Kidney epithelial cell (primary cell): ENCODE measurements at places on chromosomes 16 and 17. TPM values are rescaled to one million over a fixed set of nuclear protein-coding genes. Genes with fewer than 3 reads are reported as not detected.

DNA sequence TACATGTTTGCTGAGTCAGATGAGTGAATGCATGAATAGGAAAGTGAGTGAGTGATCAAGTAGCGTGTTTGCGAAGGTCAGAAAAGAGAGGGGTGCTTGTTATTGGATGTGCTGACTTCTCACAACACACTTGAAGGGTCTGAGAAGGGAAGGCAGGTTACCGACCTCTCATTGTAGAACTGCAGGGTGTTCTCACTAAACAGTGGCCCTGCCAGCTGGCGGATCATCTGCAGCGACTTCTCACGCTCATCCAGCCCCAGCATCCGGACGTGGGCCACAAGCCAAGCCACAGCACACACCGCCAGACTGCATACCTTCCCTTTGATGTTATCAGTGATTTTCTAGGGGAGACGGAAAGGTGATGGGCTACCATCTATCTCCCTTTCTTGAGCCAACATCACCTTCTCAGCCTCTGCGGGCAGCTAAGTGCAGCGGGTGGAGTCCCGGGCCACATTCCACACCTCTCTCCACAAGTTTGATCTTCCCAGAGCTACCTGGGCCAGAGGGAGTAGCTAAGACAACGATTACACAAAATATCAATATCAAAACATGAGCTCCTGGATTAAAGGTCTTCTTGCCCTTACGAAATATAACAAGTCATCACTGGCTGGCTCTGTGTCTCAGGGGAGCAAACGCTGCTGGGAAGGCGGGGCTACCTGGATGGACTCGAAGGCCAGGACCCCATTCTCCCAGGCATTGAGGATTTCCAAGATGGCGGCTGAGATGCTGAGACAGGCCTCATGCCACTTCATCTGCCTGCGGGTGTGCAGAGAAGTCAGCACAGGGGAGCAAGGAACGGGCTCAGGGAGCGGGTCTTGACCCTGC is 11.0 kb downstream of the CSF3 start:
- DNase-seq: no peak

GRCh38 chr17:5526821-5527598 is 40.6 kb downstream of the MIS12 start:
- peak; percentile 98 for DNase-seq

- no peak for DNase-seq
Measured at GRCh38 chr17:80971704-80972304, 19.8 kb upstream of the CHMP6 start.

- DNase-seq: no peak
Measured at GRCh38 chr16:35749253-35750141, 2290.1 kb downstream of the TP53TG3F start.

DNA sequence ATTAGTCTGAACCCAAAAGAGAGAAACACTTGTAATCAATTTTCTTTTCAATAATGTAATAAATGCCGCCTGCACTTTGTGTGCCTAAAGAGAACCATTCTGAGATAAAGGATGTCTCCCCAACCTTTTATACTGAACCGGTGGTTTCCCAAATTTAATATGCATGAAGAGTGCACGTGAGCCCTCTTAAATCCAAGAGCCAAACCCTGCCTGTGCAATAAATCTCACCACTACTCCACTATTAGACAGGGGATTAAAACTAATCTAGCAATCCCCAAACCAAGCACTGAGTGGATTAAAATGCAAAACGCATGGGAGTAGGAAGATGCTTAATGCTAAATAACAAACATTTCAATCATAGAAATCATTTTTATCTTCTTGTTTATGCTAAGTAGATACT is 351.0 kb upstream of the PSMD7 start:
- no peak for DNase-seq

DNA sequence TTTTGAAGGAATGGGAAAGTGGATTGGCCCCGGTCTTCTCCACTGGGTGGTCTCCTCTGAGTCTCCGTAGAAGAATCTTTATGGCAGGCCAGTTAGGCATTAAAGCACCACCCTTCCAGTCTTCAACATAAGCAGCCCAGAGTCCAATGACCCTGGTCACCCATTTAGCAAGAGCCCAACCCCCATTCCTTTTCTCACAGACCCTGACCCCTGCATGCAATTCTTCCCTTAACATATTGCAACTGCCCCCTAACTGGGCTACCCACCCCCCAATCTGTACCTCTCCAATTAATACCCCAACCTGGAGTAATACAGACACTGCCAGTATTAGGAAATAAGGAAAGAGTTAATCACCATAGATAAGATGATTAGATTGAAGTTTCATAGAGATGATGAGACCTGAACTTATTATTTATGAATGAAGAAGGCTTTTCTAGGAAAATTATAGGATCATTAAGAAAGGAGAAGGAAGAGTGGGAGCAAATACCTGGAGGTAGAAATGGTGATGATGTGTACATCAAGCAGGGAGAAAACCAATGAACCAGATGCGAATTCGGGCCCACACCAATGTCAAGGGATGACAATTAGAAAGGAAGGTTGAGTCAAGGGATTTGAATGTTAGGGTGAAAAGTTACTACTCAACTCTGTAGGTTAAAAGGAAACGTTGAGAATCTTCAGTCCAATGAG is 2.4 kb downstream of the CCL2 start:
- DNase-seq: no peak

GRCh38 chr17:550463-551180 is 164.0 kb downstream of the VPS53 start:
- DNase-seq: peak; percentile 65

GRCh38 chr17:78258323-78259191 is 27.1 kb downstream of the TMEM235 start:
- DNase-seq: no peak

GRCh38 chr17:40283662-40284061 is 4.0 kb upstream of the CDC6 start:
- DNase-seq: peak; percentile 91

GRCh38 chr17:80995131-80995530 is 3.5 kb downstream of the CHMP6 start:
- no peak for DNase-seq

- no peak for DNase-seq
Measured at GRCh38 chr17:80689129-80689619, 144.5 kb downstream of the RPTOR start.

GRCh38 chr16:27169511-27170071 is 33.7 kb upstream of the KDM8 start:
- peak; percentile 37 for DNase-seq

- no peak for DNase-seq
Measured at GRCh38 chr16:30186782-30187555, 3.6 kb downstream of the CORO1A start.

GRCh38 chr17:78425429-78425828 is 47.0 kb downstream of the PGS1 start:
- DNase-seq: no peak

DNA sequence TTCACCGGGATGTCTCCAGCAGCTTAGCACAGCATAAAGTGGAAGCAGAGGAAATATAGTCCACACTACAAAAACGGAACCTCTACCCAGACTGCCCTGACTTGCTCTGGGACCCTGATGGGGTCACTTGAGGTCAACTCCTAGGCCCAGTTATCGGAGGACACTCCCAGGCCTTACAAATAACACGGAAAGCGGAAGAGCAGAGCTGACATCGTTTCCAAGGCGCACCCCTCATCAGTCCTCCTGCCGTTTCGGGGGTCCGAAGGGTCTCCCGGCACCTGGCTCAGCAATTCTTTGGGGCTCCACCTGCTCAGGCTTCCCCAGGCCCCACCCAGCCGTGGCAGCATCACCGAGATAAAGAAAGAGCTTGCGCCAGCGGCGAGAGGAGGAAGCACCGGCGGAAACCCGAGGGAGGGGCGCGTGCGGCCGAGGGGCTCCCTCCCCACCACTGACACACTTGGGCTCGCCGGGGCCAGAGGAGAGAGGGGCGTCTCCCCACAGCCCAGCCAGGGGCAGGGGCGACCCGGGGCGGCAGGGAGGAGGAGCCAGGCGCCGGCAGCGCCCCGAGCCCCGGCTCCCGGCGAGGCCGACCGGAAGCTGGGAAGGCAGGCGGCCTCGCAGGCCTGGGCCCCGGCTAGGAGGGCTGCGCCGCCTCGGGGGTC is 727 bp downstream of the CORO7 start:
- no peak for DNase-seq

- DNase-seq: no peak
Measured at GRCh38 chr17:15928286-15928785, 16.6 kb upstream of the ADORA2B start.

GRCh38 chr17:8121681-8122421 is 2.1 kb downstream of the HES7 start:
- no peak for DNase-seq

DNA sequence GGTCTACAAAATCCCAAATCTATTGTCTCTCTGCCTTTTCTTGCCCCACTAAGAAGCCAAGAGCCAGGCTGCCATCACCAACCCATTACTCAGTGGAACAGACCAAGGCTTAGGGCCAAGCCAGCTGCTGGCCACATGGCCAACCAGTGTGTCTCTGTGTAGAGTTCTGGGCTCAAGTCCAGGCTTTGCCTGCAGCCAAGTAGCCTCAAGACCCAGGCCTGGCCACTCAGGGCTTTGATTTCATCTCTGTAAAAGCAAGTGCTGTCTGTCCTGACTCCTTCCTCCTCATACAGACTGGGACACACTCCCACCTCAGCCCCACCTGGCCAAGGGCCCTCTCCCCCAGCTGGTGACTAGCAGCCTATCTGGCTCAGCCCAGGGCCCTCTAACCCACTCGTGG is 14.6 kb downstream of the SREBF1 start:
- no peak for DNase-seq

DNA sequence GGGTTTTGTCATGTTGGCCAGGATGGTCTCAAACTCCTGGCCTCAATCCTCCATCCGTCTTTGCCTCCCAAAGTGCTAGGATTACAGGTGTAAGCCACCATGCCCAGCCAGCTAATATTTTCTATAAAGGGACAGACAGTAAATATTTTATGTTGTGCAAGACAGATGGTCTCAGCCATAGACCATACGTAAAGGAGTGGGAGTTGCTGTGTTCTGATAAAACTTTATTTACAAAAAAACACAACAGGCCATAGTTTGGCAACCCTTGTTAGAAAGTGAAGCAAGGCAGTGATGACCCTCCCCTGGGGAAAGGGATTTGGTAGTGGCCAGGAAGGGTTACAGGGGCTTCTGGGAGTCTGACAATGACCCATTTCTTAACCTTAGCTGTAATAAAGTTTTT is 119.7 kb downstream of the GSG1L start:
- DNase-seq: no peak

DNA sequence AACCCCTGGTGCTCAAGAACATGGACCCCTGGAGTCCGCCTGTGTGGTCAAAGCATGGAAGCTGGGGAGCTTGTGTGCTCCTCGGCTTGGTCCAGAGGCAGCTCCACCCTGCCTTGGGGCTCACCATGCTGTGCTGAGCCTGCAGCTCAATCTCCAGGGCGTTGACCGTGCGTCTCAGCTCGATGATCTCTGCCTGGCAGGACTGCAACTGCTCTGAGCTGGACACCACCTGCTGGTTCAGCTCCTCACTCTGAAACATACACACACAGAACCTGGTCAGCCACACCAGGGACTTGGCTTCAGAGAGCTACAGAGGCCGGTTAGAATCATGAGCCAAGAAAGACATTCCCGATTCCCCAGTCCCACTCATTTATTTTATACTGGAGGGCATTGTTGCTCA is 2.7 kb downstream of the KRT35 start:
- DNase-seq: no peak

DNA sequence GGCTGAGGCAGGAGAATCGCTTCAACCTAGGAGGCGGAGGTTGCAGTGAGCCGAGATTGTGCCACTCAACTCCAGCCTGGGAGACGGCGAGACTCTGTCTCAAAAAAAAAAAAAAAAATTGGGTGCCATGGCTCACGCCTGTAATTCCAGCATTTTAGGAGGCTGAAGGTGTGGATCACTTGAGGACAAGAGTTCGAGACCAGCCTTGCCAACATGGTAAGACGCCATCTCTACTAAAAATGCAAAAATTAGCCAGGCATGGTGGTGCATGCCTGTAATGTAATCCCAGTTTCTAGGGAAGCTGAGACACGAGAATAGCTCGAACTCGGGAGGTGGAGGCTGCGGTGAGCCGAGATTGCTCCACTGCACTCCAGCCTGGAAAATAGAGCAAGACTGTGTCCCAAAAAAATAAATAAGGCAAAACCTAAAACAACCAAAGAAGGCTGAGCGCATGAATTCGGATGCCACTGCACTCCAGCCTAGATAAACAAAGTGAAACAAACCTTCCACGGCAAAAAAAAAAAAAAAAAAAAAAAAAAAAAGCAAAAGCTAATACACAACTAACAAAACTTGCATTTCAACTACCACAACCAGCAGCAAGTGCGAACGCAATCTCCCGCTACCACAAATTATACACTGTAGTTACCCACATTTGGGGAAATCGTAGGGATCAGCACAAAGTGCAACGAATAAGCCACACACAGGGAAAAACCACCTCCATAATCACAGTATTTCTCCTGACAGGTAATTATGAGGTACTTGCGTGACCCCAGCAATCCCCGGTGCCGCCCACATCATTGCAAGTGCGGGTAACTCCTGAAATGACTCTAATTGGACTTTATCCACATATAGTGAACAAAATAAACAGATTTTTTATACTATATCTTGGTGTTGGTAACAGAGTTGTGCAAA is 25.6 kb downstream of the TEX14 start:
- no peak for DNase-seq

FBXO39 gene
- total RNA-seq: 0.14 TPM in 1 of 2 replicates, not detected in the other

MYL4 gene
- not detected in 2 replicates for total RNA-seq

KREMEN2 gene
- 0.04 and 1.3 TPM in 2 replicates for total RNA-seq

TBC1D3E gene
- not detected in 2 replicates for total RNA-seq

CMTM3 gene
- total RNA-seq: 244 and 292 TPM in 2 replicates

SOX8 gene
- 0.71 and 1.3 TPM in 2 replicates for total RNA-seq

ADAD2 gene
- total RNA-seq: not detected in 2 replicates

PERCC1 gene
- not detected in 2 replicates for total RNA-seq

TBC1D3G gene
- total RNA-seq: not detected in 2 replicates

MYH13 gene
- not detected in 2 replicates for total RNA-seq

GRAP gene
- total RNA-seq: 1.2 and 1.6 TPM in 2 replicates
